SHP77 (cell line): ENCODE measurements at places on chromosomes 3 and 15.

DNA sequence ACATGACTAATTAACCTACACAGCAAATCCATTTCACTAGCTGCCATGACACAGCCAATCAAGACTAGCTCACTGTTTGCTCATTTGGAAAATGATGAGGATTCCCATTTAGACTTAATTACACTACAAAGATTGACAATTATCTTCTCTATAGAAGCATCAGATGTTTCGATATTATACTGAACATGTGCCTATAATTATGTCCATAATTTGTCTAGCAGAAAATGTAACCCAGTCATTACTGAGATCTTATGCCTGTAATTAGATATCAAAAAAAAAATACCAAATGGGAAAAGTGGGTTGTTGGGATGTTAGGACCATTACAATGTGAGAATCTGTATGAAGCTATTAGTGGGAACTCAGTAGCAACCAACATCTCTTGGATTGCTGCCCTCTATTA lies 344.2 kb upstream of the MCTP2 start:
- DNase-seq, result no peak

DNA sequence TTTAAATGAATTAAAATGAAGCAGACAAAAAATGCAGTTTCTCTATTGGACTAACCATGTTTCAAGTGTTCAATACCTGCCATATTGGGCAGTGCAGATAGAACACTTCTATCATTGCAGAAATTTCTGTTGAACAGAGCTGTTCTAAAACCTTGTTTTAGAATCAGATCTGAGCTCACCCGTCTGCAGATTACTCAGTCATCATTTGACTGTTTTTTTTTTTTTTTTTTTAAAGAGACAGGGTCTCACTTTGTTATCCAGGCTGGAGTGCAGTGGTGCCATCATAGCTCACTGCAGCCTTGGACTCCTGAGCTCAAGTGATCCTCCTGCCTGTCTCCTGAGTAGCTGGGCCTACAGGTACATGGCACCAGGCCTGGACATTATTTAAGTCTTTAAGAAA lies 128.7 kb downstream of the APBA2 start:
- no peak for DNase-seq

DNA sequence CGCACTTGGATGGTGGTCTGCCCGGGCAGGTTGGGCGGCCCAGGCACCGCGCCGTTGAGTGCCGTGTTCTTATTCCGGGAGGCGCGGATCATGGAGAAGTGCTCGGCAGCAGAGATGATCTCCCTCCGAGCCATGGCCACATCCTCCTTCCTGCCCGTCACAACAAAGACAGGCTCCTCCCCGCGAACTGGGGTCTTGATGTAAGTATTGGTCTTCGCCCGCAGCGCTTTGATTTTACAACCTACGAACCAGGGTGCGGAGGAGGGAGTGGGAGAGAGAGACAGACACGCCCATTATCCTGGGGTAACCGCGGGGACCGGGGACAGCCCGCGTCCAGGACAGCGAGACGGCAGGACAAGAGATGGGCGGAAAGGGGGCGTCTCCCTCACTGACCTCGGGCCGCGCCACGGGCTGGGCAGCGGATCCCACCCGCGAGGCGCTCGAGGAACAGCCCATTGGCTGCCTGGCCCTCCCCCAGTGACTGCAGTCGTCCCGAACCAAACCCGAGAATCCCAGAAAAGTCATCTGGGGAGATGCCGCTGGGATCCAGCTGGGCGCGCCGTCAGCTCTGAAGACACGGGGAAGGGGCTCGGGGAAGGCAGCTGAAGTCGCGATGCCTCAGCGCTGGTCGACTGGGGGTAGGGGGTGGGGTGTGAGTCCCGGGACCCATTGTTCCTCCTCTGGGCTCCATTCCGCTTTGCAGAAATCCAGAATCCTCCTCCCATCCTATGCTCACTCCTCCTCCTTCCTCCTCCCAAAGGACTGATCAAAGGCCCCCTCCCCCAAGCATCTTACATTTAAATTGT lies 1.2 kb downstream of the MEX3B start:
- DNase-seq, result peak; percentile 17

GRCh38 chr15:90918034-90918788 lies 14.1 kb downstream of the HDDC3 start:
- DNase-seq, result no peak

GRCh38 chr15:37339856-37340255 lies 239.5 kb upstream of the MEIS2 start:
- DNase-seq, result no peak

DNA sequence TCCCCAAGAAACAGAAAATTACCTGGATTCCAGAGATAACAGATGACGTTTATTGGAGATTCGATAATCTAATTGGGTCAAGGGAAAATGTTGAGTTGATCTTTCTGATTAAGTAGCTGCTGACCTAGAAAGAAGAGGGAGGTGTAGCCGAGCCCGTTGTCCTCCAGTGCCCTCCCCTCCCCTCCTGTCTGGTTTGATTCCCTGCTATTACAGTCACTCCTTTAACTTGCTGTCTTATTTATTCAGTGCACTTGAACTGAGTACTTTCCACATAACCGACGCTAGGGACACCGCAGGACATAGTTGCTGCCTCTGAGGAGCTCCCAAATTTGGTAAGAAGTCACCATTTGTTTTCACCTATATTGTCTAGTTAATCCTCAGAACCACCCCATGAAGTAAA lies 103.7 kb downstream of the AQP9 start:
- DNase-seq, result no peak

- peak; percentile 82 for DNase-seq
Measured at GRCh38 chr3:23685541-23686258, 120.1 kb upstream of the UBE2E1 start.

DNA sequence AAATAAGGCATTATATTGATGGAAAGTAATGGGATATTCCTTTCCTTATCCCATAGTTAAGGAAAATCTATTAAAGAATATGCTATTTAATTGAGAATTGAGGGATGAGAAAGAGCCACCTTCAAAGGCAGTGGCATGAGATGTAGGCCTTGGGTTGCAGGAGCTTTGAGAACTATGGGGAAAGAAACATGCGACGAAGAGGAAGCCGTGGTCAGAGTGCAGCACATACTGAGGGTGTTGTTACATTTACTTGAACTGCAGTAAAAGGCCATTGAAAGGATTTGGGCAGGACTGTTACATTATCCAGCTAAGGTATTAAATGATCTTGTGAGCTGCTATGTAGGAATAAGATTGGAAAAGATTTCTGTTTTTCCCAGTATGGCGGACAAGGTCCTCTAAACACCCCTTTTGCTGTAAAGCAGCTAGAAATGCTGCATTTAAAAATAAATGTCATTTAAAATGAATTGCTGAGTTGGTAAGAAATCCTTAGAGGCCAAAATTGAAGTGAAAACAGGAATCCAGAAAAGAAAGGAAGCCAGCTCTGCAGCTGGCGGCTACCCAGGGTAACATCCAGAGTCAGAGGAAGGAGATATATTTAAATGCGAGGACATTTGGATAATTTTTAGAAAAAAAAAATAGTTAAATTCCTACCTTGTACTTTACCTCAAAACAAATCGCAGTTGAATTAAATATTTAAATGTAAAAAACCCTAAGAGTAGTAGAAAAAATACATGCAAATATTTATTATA lies 61.7 kb downstream of the IL1RAP start:
- DNase-seq, result no peak

DNA sequence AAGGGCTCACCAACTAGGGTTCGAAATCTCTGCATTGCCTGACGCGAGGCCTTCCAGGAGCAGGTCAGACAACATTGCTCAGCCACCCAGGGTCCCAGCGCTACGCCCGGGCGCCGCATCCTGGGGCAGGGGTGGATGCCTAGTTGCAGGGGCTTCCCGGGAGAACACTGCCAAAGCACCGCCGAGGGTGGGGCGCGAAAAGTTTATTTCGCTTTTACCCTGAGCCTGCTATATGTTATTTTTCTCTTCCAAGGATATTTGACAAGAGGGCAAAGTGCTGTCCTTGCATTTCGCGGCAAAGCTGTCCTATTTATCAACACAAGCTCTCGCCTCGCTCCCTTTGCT lies 549 bp upstream of the SOX14 start:
- no peak for DNase-seq

DNA sequence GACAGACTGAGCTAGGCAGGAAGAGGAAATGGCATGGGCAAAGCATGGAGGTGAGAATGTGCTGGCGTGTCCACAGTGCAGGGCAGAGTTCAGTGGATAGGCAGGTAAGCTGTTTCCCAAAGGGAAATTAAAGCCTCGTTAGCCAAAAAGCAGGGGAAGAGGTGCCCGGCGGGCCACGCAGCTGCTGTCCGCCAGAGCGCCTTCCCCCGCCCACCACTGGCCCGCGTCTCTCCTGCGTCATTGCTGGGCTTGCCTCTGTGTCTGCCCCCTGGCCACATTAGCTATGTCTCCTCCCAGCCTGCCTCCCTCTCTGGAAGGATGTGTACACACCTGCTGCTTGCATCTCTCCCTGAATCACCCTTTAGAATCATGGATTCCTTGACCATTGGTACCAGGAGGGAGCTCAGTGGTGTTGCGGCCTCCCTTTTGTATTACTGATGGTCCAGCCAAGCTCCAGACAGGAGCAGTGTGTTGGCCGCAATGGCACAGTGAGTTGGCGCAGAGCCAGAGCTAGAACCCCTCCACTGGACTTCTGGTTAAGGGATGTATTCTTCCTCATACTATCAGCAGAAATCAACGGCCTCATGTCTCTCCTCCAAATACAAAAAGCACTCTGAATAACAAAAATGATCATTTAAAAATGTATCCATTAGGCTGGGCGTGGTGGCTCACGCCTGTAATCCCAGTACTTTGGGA lies 26.6 kb downstream of the SLC28A1 start:
- peak; percentile 84 for DNase-seq

GRCh38 chr3:134057006-134057653 lies 27.4 kb upstream of the SLCO2A1 start:
- DNase-seq, result no peak

DNA sequence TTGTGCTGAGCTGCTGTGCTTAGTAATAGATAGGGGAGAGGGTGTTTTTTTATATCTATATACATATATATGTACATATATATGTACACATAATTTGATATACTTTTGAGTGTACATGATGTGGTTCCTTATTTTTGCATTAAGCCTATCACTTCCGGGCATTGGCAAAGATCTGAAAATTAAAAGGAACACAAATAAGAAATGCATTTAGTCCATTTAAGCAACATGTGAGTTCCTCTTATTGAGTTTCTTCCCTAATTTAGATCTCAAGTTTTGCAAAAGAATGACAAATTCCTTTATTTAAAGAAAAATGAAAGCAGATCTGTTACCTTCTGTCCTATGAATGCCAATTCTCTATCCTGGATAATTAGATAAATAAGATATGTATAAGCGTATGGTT lies 435.1 kb downstream of the LPP start:
- DNase-seq, result no peak

DNA sequence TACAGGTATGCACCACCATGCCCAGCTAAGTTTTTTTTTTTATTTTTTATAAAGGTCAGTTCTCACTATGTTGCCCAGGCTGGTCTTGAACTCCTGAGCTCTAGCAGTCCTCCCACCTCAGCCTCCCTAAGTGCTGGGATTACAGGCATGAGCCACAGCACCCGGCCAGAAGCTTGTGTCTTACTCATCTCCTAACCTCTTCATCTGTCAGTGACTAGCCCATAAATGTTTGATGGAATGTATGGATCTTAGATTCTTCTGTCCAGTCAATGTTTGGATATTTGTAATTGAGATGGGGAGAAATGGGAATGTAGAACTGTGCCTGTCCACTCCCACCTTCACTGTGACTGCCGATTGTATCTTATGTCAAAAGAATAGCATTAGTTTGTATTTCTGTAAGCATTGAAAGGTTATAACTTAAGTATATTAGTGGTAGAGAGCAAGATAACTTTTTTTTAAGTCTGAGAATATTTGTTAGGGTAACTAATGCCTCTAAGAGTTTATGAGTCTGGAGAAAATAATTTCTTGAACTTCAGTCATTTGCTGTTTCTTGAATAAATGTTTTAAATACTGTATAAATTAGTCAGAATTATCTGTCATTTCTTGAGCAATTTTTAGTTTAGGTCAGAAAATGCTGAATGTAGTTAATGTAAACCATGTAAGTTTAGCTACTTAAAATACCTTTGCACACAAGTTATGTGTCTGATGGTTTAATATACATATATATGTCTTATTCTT lies 215.3 kb upstream of the CGNL1 start:
- no peak for DNase-seq

DNA sequence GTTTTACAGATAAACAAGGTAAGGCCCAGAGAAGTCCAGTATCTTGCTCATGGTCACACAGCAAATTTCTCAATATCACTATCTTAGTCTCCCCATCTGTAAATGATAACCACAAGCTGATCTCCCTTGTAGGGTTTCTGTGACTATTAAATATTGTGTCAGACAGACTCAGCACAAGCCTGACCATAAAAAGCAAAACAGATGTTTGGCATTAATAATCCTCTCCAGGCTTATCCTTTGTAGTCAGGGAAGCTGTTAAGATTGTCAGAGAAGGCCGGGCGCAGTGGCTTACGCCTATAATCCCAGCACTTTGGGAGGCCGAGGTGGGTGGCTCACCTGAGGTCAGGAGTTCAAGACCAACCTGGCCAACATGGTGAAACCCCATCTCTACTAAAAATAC lies 173.2 kb upstream of the PRICKLE2 start:
- DNase-seq, result no peak

DNA sequence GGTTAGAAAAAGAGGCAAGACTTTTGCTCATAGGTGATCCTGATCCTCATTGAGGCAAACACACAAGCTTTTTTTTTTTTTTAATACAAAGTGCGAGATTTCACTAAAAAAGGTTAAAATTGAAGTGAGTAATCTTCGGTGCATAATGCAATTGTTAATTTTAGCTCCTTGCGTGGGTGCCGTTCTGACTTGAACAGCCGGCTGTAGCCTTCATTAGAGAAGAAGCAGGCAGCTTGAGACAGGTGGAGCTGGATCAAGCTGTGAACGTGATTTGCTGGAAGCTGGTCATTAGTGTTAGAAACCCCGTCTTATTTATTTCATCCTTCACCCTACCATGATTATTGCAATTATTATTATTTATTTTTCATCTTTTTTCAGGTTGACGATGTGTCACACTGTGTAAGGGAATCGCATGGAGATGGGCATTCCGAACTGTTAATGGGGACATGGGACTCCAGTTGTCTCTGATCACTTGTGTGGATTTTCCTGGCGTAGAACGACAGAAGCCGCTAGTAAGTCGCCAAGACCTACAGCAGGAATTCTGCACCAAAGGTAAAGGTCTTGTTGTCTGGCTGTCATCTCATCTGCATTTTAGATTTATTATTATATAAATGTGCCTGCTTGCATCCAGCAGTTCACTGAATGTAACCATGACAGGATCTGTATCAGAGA lies 40.2 kb downstream of the ARPP21 start:
- no peak for DNase-seq

GRCh38 chr3:131079086-131079485 lies 52.4 kb downstream of the NEK11 start:
- no peak for DNase-seq
